Stimulated activated CD4-positive, alpha-beta T cell treated with anti-CD3 and anti-CD28 coated beads, Interleukin-1b, Interleukin-23, amount 100 ng/mL, for 1 hour (primary cell): ENCODE measurements at places on chromosomes 3 and 15.

DNA sequence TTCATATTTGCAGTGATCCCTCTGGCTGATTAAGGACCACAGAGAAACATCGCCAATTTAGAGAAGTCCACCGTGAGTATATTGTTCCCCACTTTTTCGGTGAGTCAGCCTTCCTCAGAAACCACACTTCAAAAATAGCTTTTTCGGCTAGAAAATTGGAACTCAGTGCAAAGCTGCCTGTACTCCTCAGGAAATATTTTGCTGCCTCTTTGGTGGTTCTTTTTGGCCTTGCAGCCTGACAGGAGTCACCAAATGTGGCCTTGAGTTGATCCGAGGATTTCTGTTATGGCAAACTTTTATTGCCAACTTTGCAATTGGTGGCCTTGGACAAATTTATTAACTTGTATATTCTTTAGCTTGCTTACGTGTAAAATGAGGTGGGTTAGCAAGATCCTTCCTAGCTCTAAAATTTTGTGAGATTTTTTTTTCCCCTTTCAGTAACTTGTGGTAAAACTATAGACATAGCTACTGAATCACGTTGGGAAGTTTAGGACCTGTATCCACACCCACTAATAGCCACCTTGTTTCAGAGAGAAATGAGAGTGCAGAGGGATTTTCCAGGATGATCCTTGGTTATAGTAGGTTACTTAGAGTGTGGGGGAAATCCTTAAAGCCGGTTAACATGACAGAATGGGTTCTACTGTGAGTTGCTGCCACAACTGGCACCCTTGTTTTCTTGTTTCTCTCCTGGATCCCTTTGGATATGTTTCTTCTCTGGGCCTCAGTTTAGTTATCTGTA is 9.9 kb downstream of the ARL6IP5 start:
- no peak for DNase-seq

DNA sequence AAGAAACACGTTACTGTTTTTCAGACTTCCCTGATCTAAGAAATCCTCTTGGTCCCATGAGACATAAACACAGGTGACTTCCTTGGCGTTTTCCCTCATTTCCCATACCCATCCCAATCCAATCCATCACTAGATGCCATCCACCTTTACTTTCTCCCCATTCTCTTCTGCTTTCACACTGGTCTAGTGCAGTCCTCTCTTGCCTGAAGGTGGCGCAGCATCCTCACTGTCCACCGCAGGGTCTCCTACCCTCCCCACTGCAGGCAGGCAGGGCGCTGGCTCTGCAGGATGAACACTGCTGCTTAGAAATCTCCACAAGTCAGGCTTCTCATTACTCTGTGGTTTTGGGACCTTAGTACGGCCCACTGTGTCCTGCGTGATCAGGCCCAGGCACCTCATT is 58.2 kb downstream of the RAB7A start:
- DNase-seq: peak; percentile 34

DNA sequence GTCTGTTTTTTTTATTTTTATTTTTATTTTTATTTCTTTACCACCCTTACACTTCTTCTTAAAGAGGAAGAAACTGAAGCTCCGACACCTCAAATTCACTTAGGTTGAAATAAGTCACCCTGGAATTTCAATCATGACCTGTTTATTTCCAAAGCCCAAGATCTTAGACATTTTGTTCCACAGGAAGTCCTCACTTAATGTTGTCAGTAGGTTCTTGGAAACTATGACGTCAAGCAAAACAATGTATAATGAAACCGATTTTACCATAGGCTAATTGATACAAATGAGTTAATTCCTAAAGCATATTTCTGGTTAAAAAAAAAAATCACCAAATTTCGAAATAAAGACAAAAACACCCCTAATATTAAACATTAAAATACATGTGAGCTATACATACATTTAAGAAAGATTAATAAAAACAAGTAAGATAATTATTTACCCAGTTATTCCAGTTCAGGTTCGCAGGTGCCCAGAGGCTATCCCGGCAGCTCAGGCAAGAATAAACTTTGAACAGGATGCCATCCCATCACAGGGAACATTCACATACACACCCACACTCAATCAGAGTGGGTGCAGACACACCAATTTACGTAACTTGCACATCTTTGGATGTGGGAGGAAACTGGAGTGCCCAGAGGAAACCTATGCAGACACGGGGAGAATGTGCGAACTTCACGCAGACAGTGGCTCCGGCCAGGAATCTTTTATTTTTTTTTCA is 391.0 kb downstream of the RAP2B start:
- DNase-seq: no peak

DNA sequence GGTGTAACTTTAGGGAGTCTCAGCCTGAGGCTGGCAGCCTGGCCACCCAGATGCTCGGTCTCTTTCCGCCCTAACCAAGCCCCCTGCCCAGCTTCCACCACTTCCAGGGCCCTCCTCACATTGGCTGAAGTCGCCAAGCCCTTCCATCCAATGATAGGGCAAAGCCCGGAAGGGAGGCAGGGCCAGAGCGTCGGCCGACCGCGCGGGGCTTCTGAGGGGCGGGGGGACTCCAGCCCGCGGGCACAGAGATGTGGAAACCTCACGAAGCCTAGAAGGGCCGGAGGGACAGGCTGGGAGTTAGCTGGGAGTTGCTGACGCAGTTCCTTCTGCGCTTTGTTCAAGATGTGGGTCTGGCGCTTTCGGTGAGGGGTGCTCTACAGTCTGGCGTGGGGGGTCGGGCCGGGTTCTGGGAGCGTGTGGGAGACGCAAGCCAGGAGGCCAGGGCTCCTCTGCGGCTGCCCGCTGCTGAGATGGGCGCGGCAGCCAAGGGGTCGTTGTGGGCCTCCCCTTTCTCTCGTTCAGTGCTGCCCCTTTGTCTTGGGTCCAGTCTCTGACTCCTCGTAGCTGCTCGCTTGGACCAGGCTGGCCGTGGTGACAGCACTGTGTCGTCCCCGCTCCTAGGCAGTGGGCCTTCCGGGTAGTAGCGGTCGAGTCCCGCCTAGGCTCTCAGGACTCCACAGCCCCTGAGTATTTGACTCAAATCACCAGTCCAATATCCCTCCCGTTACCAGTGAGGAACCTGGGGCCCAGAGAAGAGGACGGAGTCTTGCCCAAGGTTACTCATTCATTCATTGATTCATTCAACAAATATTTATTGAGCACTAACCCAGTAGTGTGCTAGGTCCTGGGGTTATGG is at the start of gene ZNF660:
ZNF660 (plus strand) TSS at position 319 of the 856 bp plus-strand sequence. CDS start 9,230 bp downstream, outside the sequence.
- no peak for DNase-seq

DNA sequence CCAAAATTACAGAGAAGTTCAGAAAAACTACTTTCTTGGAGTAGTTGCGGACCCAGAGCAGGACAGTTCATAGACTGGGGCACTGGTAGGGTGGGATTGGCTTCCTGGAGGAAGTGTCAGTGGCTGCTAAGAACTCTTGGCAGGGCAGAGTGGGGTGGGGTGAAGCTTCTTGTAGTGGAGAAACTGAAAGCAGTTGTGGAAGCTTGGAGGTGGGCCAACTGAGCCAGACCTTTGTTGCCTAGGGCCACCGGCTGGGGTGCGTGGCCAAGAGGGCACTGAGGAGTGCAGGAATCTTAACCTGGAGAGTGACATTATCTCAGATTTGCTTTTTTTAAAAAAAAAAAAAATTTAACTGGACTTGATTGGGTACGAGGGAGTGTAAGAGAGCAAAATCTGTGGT is 3.1 kb downstream of the KAT2B start:
- DNase-seq: no peak

GRCh38 chr3:30933478-30934207 is 39.2 kb upstream of the GADL1 start:
- no peak for DNase-seq

- DNase-seq: no peak
These were observed 53.9 kb downstream of the RAP2B start for GRCh38 chr3:153215966-153216365.
